ENCODE measurements at places on chromosomes 2 and 18. TPM values are rescaled to one million over a fixed set of nuclear protein-coding genes. Genes with fewer than 3 reads are reported as not detected.

Gene IL1F10
- not detected for total RNA-seq

Gene SLC4A3
- 3.4 TPM for total RNA-seq

GRCh38 chr2:152200565-152201465, 25.3 kb upstream of the STAM2 start:
- no peak overlapping the region for H3K27ac ChIP-seq
- H3K4me3 ChIP-seq: no peak overlapping the region
- no peaks in the 10 kb centered on the region for H3K36me3 ChIP-seq
- H3K4me1 ChIP-seq: no peaks in the 10 kb centered on the region

Gene ERBB4
- total RNA-seq: not detected

Gene ABCG8
- total RNA-seq: not detected

- DNase-seq: no peak
- H3K4me1 ChIP-seq: no peaks in the 10 kb centered on the region
- no peaks in the 10 kb centered on the region for H3K27me3 ChIP-seq
- no peak overlapping the region for H3K4me3 ChIP-seq
- no peaks in the 10 kb centered on the region for H3K36me3 ChIP-seq
- no peak overlapping the region for H3K27ac ChIP-seq
These were observed 1604.4 kb upstream of the ACVR2A start for GRCh38 chr2:146240391-146240790.

Data from naive thymus-derived CD4-positive, alpha-beta T cell (primary cell).